Activated T-cell treated with anti-CD3 and anti-CD28 coated beads, Interleukin-2, amount 50 U/mL, for 72 hours (primary cell): ENCODE measurements at places on chromosomes 1 and 21.

- no peak for DNase-seq
Observed at GRCh38 chr1:39369565-39369964, 121.9 kb upstream of the BMP8A start.

DNA sequence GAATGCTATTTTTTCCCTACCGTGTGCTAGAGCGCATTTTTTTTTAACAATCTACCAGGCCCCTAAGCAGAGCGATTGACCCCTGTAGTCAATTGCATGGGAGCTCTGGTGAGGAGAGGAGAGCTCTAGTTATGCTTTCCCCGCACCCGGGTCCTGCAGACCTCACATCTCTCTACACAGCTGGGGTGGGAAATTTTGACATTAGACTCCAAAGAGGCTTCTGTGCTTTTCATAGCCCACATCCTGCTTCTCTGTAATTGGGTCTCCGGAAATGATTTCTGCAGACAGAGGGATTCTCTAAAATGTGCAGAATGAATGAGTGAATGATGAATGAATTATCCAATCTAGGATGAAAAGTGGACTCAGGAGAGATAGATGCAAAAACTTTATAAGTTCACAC lies 41.5 kb upstream of the DUSP10 start:
- DNase-seq = no peak

DNA sequence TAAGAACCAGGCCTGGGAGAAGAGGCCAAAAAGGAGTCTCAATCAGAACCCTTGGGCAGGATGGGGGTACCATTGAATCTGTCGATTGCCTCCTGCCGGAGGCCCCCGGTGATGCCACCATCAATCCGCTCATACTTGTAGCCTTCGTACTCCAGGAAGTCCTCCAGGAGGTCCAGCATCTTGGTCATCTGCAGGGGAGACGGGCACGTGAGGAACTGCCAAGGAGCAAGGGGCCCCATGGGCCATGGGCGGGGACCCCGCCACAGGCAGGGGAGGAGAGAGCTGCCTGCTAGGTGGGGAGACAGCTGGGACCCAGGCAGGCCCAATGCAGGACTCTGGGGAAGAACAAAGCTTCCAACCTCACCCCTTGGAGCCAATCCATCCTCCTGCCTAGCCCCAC lies 48.6 kb downstream of the CHD5 start:
- no peak for DNase-seq

- no peak for DNase-seq
Observed at GRCh38 chr1:117009132-117009531, 7.6 kb downstream of the CD101 start.

DNA sequence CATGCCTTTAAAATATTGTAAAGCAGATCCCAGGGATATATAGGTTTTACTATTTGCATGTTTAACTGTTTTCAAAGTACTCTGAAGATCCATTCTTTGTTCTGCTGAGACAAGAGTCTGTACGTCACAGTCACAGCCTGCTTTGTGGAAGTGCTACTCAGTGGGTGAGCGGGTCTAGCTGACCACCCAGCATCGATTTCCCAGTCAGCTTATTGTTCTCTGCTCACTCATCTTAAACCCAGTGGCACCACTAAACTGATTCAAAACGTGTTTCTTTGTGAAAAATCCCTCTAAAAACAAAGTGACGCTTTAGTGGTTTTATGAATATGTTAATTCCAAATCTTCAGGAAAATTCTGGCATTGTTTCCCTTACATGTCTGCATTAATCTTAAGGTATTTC lies 12.4 kb downstream of the PLPP3 start:
- no peak for DNase-seq

- no peak for DNase-seq
Observed at GRCh38 chr1:248844526-248844925, 6.5 kb downstream of the ZNF672 start.

- DNase-seq = no peak
Observed at GRCh38 chr1:173330149-173330951, 123.2 kb upstream of the TNFSF4 start.

DNA sequence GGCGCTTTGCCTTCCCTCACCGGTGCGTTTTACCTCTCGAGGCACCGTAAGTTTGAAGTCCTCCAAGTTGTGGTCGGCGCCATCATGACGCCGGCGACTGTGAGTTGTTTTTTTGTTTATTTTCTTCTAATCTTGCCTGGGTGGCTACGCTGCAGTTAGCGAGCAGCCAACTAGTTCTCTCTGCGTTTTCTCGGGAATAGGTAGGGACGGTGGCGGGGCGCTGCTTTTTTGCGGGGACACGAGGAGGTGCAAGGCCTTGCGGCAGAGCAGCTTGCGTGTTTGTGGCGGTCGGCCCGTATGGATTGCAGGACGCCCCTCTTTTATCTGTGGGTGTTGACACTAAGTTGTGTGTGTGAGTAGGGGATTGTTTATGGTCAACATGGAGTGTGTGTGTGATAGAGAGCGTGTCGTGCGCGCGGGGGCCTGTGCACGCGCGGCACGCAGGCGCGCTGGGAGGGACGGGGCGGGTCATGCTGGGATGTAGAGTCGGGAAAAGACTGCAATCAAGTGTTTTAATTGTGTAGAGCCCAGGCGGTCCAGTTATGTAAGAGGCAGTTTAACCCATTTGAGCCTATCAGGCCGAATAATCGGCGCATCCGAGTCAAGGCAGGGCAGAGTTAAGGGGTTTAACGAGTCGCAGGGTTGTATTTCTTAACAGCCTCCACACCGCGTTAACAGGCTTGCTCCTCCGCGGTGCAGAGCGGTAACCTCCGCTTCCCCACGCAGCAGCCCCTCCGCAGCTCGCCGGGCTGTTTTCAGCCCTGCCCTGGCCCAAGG lies 1.2 kb upstream of the NEGR1 start:
- peak; percentile 32 for DNase-seq

DNA sequence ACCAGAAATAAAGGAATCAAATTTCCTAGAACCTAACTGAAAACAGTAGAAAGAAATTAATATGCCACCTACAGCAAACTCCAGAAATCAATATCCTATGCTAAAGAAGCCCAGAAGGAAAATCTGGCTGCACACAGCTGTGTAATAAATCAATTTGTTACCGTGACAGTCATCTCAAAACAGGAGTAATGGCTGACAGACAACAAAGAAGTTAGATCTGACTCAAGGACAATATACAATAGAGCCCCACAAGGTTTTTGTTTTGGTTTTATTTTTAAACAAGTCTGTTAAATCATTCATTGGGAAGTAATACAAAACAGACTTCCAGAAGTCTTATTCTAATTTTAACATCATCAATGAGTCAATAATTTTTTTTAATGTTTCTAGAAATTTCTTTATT lies 168.4 kb downstream of the RERE start:
- DNase-seq = no peak

- DNase-seq = no peak
Observed at GRCh38 chr21:26945916-26946675, 20.8 kb downstream of the ADAMTS5 start.

DNA sequence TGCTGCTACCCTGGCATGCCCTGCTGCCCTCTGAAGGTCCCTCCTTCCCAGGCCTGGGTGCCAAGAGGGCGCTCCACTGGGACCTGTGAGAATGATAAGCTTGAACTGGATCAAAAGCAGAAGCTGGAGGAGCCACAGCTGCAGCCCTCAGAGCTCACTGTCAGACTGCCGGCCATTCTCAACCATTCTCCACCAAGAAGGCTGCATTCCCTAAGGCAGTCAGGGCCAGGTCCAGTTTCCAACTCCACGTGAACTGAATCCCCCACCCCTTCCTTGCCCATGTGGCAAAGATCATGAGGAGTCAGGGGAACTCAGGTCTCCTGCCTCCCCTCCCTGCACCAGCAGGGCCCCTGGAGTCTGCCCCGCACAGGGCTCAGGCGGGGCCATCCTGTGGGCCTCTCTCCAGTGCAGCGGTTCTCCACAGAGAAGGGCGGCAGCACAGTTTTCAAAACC lies 19.5 kb downstream of the SLC1A7 start:
- no peak for DNase-seq

DNA sequence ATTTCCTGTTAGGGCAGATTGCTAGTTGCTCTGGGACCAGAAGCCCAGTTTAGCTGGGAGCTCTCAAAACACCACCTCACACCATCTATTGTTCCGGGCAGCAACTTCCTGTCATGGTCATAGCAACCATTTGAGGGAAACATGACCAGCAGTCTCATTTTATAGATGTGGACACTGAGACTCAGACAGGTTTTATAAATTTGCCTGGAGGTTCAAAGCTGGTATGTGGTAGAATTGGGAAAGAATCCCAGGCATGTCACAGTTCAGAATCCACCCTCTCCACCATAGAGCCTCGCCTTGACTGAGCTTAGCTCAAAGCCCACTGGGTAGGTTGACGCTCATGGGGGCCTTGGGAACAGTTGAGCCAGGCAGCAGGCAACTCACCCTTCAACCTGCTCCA lies 14.0 kb upstream of the TRIM67 start:
- no peak for DNase-seq

- no peak for DNase-seq
Observed at GRCh38 chr1:155607708-155608107, 2.3 kb upstream of the MSTO1 start.

DNA sequence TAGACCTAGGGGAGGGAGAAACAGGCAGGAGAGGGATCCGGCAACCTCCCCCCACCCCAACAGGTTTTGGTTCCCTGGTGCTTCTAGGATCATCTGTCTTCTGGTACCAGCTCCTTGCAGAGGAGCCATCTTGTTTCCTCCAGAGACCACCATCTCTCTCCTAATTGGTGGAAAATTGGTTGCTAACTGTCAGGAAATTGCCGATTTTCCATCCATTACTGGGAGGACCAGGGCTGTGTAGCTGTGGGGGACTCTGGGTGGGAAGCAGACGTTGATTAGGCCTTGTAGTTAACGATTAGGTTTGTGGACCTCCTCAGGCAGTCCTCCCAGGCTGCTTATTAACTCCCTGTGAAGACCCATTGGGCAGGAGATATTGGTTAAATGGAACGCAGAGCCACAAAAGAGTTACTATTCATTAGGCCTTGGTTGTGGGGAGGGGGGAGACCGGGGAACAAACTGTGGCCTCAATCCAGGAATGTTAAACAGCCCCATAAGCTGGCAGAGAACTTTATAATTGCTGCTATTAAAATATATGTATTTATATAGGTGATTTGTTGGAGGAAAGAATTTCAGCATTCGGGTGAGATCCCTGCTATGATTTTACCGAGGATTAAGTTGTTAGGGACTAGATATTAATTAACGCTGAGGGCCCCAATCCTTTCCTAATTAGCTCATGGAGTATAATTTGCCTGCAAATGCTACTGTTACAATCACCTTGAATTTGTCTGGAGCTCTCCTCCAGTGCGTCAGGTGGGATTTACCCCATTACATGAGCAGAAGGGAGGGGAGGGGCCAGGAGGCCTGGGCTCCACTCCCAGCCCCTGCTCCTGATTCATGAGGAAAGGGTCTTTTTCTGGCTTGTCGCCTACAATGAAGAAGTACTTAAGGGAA lies 61.2 kb upstream of the TRABD2B start:
- no peak for DNase-seq

GRCh38 chr1:233543338-233544255 lies 70.3 kb upstream of the KCNK1 start:
- DNase-seq = no peak

- DNase-seq = no peak
Observed at GRCh38 chr1:210688512-210689234, 360.0 kb downstream of the HHAT start.

GRCh38 chr1:20723537-20724363 lies 5.9 kb upstream of the KIF17 start:
- DNase-seq = no peak

DNA sequence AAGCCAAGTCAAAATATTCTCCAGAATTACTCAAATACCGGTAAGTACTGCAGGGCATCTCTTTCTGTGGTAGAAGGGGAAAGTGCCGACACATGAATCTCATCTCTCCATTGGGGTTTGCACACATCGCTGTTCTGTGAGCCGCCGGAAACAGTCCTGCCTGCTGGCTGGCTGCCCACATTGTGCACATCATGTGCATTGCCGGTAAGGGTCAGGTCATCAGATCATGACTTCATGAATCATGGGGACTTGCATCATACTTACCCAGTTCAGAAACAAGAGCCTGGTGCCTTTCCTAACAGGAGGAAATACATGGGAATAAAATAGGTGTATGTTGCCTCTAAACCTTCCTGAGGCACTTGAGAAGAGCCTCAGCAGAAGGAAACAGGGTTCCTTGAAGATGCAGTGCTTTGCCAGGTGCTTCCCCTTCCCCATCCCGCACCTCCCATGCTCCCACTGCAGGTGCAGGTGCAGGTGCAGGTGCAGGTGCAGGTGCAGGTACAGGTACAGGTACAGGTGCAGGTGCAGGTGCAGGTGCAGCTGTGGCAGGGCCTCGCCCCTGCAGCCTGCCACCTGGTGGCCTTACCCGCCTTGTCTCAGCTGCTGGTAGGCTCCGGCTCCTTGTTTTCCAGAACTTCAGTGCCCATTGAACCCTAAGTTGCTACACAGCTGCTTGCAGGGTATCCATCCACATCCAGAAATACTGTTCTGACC lies 26.5 kb downstream of the GPR137B start:
- DNase-seq = peak; percentile 12

- no peak for DNase-seq
Observed at GRCh38 chr1:201551877-201552731, 13.2 kb downstream of the NAV1 start.

GRCh38 chr1:45945426-45945825 lies 142.0 kb downstream of the MAST2 start:
- no peak for DNase-seq

DNA sequence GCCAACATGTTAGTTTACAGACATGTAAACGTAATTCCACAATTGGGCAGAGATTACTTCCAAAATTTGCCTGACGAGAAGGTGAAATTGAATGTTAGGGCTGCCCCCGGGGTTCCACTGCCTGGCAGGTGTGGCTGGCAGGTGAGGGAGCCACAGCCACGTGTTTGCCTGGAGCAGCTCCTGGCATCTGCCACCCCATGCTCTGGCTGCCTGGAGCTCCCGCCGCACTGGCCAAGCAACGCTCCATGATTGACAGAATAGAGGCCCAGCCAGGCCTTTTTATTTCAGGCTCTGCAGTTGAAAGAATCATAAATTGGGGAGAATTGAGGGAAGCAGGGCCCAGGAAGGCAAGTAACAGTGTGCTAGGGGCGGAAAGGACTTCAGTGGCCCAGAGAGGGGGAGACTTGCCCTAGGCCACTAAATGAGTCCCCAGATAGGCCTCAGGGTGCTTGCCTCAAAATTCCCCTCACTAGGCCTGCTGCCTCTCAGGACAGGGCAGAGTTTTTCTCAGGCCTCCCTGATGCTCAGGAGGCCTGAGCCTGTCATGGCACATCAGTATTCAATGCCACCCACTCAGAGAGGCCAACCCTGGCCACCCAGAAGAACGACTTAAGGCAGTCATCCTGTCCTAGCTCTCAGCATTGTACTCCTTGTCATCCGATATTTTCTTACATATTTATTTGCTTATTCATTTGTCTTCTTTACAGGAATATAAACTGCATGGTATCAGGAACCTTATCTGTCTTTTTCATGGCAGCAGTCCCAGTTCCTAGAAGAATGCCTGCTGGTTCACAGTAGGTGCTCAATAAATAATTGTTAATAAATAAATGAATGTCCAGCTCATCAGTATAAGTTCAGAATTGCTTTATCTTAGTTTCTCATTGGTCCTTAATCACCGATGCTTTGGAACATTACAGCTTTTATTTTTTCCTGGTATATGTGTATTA lies 16.6 kb upstream of the S1PR1 start:
- DNase-seq = no peak

- DNase-seq = peak; percentile 28
Observed at GRCh38 chr21:43733529-43734071, 14.7 kb downstream of the PDXK start.

GRCh38 chr1:159845751-159846629 lies 16.5 kb downstream of the VSIG8 start:
- DNase-seq = no peak

GRCh38 chr1:46034601-46035516 lies 97.6 kb downstream of the PIK3R3 start:
- DNase-seq = no peak
